Ovary (tissue), 10 donors: ENCODE measurements at places on chromosomes 12 and 14. TPM values are rescaled to one million over a fixed set of nuclear protein-coding genes. Genes with fewer than 3 reads are reported as not detected.

DNA sequence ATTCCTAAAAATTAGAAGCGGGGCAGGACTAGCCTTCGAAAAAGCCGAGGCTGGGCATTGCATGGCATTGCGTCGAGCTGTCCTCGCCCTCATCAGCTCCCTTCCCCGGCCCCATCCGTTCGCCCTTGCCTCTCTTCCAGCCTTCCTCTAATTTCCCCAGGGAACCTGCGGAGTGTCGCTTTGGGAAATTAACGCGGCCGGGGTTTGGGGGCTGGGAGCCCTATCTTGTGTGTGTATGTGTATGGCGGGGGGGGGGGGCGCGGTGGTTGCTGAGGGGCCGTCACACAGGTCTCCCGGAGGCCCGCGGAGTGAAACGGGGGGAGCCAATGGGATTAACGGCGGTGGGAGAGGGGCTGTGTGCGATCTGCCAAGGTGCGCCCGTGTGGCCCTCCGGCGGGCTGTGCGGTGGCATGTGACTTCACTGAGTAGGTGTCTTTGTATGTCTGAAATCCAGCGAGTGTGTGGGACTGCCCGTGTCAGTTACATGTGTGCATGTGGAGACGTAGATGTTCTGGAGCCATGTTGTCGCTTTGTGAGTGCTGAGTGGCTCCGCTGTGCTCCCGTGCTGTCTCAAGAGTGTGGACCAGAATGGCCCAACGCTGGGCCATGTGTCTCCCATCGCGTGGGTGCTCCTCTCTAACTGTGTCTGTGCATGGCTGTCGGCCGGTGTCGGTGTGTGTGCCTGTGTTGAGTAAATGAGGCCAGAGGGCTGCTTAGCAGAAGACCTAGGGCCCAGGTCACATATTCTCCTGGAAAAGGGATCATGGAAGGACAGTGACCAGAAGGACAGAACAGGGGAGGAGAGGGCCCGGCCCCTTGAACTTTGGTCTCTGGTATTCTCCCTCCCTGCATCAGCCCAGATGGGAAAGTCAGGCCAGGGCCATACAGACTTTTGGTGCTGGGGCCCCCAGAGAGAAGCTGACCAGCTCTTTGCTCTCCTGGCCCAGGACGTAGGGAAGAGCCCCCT, 1.5 kb downstream of the PTMS start:
- peak; percentile 46 for DNase-seq

DNA sequence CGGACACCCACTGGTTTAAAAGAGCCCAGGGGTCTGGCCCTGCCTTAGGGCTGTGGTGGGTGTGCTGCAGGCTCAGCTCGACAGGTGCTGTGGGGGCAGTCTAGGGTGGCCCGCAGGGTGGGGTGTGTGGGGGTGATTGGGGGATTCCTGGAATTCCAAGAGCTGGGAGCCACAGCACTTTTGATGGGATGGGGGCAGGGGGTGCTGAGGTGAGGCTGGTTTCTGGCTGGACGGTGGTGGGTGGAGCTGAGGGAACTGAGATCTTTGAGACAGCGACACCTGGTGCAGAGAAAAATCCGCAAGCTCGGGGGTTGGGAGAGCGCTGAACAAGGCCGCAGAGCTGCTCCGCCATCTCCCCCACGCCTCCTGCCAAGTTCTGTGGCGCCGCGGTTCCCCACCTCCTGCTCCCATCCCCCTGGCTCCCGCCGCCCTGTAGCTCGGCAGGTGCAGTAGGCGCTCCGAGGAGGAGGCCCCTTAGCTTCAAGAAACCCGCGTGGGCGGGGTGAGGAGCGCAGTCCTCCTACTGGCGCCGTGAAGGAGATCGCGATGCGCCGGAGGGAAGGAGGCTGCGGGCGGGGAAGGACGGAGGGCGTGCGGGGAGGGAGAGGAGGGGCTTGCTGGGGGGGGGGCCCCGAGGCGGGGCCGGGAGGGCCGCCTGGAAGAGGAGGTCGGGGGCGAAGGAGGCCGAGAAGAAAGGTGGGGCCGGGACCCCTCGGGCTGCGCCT, 1.3 kb upstream of the TEDC1 start:
- DNase-seq, result peak; percentile 86

DNA sequence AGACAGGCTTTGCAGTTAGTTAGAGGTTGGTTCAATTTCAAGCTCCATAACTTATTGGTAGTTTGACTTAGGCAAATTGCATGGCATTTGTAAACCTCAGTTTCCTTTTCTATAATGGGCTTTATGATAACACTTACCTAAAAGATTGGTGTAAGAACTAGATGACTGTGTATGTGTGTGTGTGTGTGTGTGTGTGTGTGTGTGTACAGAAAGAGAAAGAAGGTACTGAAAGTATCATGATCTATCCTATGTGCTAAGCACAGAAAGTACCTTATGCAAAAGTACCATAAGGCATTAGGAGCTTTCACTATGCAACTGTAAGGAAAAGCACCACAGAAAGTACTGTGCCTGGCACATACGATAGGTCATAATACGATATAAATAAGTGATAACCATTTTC, 304.3 kb upstream of the KITLG start:
- no peak for DNase-seq

- DNase-seq, result no peak
These were observed 58.1 kb downstream of the IFT81 start for GRCh38 chr12:110182281-110182680.

DNA sequence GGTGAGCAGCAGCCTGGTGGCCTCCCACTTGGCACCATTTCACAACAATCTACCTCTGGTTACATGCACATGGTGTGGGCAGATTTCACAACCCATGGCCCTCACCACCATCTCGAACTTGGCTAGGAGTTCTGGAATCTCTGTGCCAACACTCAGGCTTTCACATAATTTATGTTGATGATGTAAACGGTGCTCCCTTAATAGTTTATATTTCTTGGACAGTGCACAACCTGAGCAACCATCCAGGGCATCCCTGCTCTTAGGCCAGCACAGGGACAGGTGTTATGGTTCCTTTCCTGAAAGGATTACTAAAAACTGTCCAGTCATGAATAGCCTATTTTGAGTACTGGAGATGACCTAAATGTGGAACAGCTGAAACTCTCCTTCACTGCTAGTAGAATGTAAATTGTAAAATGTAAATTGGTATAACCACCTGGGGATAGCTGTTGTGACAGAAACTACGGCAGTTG, 28.6 kb downstream of the ABCB9 start:
- DNase-seq, result no peak

DNA sequence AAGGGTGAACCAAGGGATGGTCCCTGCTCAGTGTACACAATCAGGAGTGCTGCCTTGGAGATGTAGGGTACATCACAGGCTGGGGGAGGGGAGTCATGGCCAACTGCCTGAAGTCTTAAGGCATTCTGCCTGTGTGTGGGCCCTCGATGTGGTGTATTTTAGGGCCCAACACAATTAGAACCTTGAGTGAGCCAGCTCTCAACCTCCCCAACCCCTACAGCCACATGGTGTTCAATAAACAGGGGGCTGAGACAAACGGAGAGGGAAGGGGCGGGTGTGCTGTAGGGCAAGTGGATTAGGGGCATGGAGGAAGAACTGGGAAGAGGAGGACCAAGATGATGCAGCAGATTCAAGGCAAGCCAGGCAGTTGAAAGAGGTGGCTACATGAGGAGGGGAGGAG, 8.6 kb upstream of the CHD4 start:
- peak; percentile 29 for DNase-seq

GRCh38 chr12:87618199-87618598, 411.0 kb downstream of the C12orf50 start:
- no peak for DNase-seq

- DNase-seq, result no peak
These were observed 11.4 kb downstream of the MGST1 start for GRCh38 chr12:16358878-16359277.

DNA sequence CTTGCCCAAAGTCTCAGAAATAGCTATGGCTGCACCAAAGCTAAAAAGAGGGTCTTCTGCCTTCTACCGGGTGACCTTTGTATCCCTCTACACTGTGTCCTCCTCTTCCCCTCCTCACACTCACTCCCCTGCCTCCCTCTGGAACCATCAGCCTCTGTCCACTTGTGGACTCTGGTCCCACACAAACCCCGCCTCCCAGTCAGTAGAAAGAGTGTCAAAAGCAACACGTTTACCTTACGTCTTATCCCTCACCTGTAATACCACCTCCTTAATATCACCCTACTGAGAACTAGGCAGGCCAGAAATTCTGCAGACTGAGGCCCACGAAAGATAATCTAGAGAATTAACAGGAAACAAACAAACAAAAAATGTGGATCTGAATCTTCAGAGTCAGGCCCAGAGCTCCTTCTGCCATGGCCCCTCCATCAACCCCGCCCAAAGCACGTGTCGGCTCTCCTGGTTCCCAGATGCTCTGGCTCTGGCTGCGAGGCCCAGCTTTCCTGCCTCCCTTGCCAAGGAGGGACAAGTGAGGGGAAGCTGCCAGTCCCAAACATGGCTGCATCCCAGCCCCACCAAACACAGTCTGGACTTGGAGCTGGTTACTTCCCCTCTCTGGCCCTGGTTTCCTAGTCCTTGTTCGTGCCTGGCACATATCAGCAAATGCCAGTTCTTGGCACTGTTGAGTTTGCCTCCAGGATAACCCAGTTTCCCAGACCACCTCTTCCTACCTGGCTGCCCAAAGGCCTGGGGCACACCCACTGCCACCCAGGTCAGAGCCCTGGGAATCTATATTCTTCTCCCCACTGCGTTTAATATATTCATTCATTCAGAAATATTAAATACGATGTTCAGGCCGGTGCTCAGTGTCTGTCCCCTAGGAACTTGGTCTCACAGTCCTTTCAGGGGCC, 2.7 kb downstream of the ACTN1 start:
- DNase-seq, result peak; percentile 41

DNA sequence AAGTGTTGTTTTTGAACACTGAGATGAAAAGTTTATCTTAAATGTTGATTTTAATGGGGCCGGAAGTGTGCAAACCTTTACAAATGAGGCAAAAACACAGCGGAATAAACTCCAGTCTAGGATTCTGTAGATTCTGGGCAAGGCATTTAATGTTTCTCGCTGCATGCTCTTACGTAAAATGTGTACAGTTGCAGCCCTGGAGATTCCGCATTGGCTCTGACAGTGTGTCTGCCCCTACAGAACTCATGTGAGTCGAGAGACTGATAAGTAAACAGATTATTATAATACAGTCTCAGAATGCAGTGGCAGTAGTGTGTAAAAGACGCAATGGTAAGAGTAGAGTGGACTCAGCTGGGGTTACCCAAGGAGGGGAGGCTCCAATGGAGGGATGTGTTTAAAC, 33.6 kb downstream of the LRRK2 start:
- DNase-seq, result no peak

DNA sequence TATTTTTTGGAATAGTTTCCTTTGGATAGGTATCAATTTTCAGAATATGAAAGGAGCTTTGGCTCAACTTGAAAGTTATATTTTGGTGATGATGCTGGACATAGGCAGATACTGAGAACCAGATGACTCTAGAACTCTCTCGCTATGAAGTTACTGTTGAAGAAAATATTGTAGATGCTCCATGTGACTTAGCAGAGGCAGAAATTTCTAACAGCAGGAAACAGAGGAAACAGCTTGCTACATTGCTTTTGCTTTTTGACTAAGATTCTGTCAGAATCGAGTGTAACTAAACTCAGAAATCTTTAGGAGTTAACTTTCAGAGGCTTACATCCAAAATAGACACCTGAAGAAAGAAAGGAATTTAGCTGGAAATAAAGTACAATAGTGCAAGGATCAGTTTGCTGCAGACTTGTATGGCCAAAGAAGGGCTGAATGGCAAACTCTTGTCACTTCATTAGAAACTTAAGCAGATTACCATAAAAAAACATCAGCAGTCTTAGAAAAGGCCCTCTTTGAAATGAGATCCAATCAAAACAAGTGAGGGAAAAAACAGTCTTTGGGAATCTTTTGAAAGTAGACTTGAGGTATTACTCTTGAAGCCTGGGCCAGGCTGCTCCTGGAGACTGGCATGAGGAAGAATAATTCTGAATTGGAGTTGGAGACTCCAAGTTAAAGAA, 911.8 kb downstream of the FSCB start:
- DNase-seq, result no peak

DNA sequence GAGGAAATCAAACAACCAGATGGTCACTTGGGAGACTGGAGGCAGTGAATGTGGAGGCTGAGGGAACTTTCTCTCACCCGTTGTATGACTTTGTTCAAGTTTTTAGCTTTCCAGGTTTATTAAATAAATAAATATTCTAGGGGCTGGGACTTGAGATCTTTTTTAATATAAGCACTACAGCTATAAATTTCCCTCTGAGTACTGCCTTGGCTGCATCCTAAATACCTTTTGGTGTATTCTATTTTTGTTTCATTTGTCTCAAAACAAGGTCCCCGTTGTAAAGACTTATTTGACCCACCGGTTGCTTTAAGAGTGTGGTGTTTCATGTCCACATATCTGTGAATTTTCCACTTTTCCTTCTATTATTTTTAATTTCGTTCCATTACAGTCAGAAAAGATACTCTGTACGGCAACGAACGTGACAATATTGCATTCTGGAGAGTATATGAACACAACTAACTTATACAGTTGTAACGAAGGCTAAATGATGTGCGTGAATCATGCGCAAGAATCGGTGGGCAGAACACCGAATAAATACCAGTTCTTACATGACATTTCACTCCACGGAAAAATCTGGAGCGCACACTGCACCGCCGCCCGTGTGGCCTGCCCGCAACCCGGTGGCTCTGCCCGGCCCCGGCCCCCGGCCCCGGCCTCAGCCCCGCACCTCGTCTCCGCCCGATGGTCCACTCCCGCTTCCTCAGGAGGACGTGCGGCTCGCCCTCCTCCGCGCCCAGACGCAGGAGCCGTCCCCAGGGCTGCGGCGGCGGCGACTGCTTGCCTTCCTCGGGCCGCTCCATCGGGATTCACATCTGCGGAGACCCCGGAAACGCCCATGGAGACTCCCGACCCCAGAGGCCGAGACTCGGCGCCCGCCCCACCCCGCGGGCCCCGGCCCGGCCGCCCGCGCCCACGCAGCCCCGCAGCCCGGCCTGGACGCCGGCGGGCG, 602 bp downstream of the CHFR start:
- no peak for DNase-seq

- no peak for DNase-seq
These were observed 593 bp downstream of the CFL2 start for GRCh38 chr14:34713681-34714319.

DNA sequence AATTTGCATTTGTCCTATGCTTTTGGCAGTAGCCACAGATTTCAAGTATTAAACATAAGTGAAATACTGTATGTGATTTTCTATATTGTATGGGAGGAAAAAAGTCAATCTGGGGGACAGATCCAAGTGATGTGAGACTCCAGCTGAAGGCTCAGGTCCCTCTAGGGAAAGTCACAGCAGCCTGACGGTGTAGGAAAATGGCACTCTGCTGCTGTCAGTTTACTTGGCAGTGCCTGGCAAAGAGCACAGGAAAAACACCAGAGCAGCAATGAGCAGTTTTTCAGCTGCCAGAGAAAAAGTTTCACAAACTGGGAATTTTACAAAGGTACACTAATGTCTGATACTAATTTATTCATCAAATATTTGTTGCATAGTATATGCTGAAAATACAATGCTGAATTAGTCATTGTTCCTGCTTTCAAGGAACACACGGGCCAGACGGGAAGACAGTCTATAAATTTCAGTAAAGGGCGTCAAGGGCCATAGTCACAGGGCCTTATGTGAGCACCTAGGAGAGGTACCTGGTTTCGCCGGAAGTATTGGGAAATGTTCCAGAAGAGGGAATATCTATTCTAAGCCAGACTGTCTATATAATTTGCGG, 66.2 kb upstream of the SLC38A2 start:
- DNase-seq, result no peak

Gene GALNT9
- 0.12 TPM for total RNA-seq

Gene GPRC5D
- total RNA-seq, result 0.37 TPM

Gene GLS2
- 4.4 TPM for total RNA-seq

Gene IRAK3
- total RNA-seq, result 4.0 TPM

Gene GALNT16
- total RNA-seq, result 0.36 TPM

Gene SYCP3
- total RNA-seq, result not detected

Gene SETD3
- 68.6 TPM for total RNA-seq

Gene C1S
- 665 TPM for total RNA-seq
